ENCODE measurements at places on chromosomes 7 and 10. TPM values are rescaled to one million over a fixed set of nuclear protein-coding genes. Genes with fewer than 3 reads are reported as not detected.
A peak's percentile ranks its signal among the peaks of the same experiment; 100 is the strongest.

- DNase-seq, result no peak
- H3K4me3 ChIP-seq, result no peak overlapping the region
- no peaks in the 10 kb centered on the region for H3K27me3 ChIP-seq
- H3K27ac ChIP-seq, result no peak overlapping the region
Observed at GRCh38 chr10:30691639-30692015, 62.1 kb upstream of the LYZL2 start.

- peak overlapping the region; percentile 89 for H3K27ac ChIP-seq
- H3K4me3 ChIP-seq, result no peak overlapping the region
- no peaks in the 10 kb centered on the region for H3K36me3 ChIP-seq
- H3K4me1 ChIP-seq, result peaks cover 5% of the 10 kb centered on the region
- DNase-seq, result peak; percentile 97
Observed at GRCh38 chr10:93445097-93445960, 36.8 kb downstream of the MYOF start.

- no peak overlapping the region for H3K27ac ChIP-seq
- no peaks in the 10 kb centered on the region for H3K4me1 ChIP-seq
- no peak for DNase-seq
Observed at GRCh38 chr10:50324046-50324445, 72.7 kb upstream of the ASAH2 start.

- no peaks in the 10 kb centered on the region for H3K4me1 ChIP-seq
- no peaks in the 10 kb centered on the region for H3K36me3 ChIP-seq
- H3K27me3 ChIP-seq, result no peaks in the 10 kb centered on the region
Observed at GRCh38 chr7:15236952-15237351, 324.9 kb downstream of the AGMO start.

DNA sequence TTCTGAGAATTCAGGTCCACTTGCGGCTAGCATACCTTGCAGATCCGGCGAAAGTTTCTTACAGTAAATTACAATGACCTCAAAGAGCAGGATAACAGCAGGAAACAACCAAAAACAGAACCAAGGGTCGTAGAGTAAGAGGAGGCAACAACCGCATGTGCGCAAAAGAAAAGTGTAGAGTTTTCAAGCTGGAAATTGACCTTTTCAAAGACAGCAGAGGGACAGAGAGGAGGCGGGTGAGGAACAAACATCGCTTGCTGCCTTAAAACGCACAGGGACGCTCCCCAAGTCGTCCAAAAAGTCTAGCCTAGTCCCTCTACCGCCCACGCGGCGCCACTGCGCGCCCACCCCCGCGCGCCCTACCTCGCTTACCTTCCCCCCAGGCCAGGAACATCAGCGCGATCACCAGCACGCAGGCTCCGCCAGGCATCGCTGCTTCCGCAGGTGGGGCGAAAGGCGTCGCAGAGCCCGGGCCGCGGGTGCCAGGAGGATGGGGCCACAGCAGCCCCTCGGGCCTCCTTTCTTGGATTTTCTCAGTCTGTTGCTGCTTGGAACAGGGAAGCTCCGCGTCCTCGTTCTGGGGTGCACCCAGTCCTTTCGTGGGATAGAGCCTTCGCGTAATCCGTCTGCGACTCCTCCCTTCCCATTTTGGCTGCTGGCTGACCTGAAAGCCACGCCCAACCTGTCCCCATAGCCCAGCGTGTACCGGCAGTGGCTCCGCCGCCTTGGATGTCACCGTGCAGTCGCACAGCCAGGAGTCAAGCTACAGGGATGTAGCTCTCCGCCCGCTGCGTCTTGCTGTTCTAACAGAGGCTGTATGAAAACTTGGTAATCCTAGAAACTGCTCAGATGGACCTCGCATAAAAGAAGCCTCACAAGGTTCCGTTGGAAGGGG, at the start of gene VWDE:
Gene VWDE, minus strand, starts transcription at position 579 of the 895 bp plus-strand sequence. Its CDS starts 149 bp downstream, at position 430.
- no peak within 1 kb of the TSS for H3K27ac ChIP-seq
- H3K4me1 ChIP-seq, result peaks cover 3% of the 10 kb centered on the region
- peak within 1 kb of the TSS; percentile 79 for H3K4me3 ChIP-seq
- H3K27me3 ChIP-seq, result peaks cover 5% of the 10 kb centered on the region

- H3K36me3 ChIP-seq, result no peaks in the 10 kb centered on the region
- no peaks in the 10 kb centered on the region for H3K27me3 ChIP-seq
- no peak overlapping the region for H3K4me3 ChIP-seq
- H3K4me1 ChIP-seq, result no peaks in the 10 kb centered on the region
- no peak overlapping the region for H3K27ac ChIP-seq
Observed at GRCh38 chr10:123463181-123463580, 203.0 kb upstream of the GPR26 start.

- H3K36me3 ChIP-seq, result no peaks in the 10 kb centered on the region
- no peaks in the 10 kb centered on the region for H3K27me3 ChIP-seq
- DNase-seq, result no peak
- H3K4me3 ChIP-seq, result no peak overlapping the region
Observed at GRCh38 chr10:61064356-61064755, 120.4 kb upstream of the RHOBTB1 start.

DNA sequence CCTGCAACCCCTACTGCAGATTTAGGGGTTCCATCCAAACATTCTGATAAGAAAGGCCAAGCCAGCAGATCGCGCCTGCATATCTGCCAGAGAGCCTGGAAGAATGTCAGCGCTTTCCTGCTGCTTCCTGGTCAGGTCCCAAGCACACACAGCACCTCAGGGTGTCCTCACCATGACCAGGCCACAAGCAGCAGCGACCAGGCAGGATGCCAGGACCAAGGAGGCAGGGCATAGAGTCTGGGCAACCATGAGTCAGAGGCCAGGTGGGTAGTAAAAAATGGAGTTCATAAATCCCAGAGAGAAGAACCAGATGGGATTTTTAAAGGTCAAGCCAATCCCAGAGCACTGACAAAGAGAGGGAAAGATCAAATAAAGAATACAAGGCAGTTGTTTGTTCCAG, 5.5 kb upstream of the FAM131B start:
- peaks cover 5% of the 10 kb centered on the region for H3K4me1 ChIP-seq
- DNase-seq, result no peak
- no peaks in the 10 kb centered on the region for H3K36me3 ChIP-seq
- H3K27me3 ChIP-seq, result peaks cover 11% of the 10 kb centered on the region
- no peak overlapping the region for H3K27ac ChIP-seq

- H3K27me3 ChIP-seq, result no peaks in the 10 kb centered on the region
- H3K4me3 ChIP-seq, result no peak overlapping the region
- H3K36me3 ChIP-seq, result peaks cover 11% of the 10 kb centered on the region
- peak; percentile 87 for DNase-seq
- peak overlapping the region; percentile 91 for H3K27ac ChIP-seq
Observed at GRCh38 chr10:71835671-71836595, 15.1 kb downstream of the PSAP start.

GRCh38 chr10:34272316-34272715, 542.8 kb downstream of the PARD3 start:
- H3K27ac ChIP-seq, result no peak overlapping the region
- H3K27me3 ChIP-seq, result no peaks in the 10 kb centered on the region
- no peak for DNase-seq
- no peak overlapping the region for H3K4me3 ChIP-seq
- no peaks in the 10 kb centered on the region for H3K4me1 ChIP-seq

GRCh38 chr10:75287697-75288096, 51.9 kb upstream of the COMTD1 start:
- H3K27ac ChIP-seq, result no peak overlapping the region
- no peaks in the 10 kb centered on the region for H3K36me3 ChIP-seq
- no peaks in the 10 kb centered on the region for H3K27me3 ChIP-seq
- peaks cover 8% of the 10 kb centered on the region for H3K4me1 ChIP-seq

- DNase-seq, result peak; percentile 49
- peaks cover 6% of the 10 kb centered on the region for H3K4me1 ChIP-seq
- no peak overlapping the region for H3K27ac ChIP-seq
- H3K36me3 ChIP-seq, result no peaks in the 10 kb centered on the region
- no peak overlapping the region for H3K4me3 ChIP-seq
Observed at GRCh38 chr7:74057216-74057925, 26.2 kb upstream of the LIMK1 start.

DNA sequence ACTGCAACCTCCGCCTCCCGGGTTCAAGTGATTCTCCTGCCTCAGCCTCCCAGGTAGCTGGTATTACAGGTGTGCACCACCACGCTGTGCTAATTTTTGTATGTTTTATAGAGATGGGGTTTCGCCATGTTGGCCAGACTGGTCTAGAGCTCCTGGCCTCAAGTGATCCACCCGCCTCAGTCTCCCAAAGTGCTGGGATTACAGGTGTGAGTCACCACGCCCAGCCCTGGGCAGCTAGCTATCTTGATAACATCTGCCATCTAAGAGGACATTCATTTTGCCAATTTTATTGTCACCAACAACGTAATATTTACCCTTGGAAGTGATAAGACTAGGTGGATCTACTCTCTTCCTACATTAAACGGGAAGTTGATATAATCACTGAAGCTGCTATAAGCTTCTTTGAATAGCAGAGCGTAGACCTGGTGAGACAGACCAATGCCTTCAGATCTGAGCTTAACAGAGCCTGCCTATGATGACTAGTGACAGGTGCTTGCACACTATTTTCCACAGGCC, 39.7 kb upstream of the SLC35B4 start:
- no peaks in the 10 kb centered on the region for H3K27me3 ChIP-seq
- no peak overlapping the region for H3K4me3 ChIP-seq
- no peak for DNase-seq
- peak overlapping the region; percentile 88 for H3K27ac ChIP-seq
- H3K36me3 ChIP-seq, result no peaks in the 10 kb centered on the region
- no peaks in the 10 kb centered on the region for H3K4me1 ChIP-seq

- no peak overlapping the region for H3K27ac ChIP-seq
- peak; percentile 47 for DNase-seq
- H3K4me3 ChIP-seq, result no peak overlapping the region
Observed at GRCh38 chr10:100829097-100829870, 83.5 kb upstream of the SLF2 start.

GRCh38 chr7:35823440-35823839, 22.6 kb downstream of the SEPTIN7 start:
- no peak overlapping the region for H3K4me3 ChIP-seq
- H3K4me1 ChIP-seq, result no peaks in the 10 kb centered on the region
- no peak overlapping the region for H3K27ac ChIP-seq
- no peaks in the 10 kb centered on the region for H3K36me3 ChIP-seq
- no peak for DNase-seq
- no peaks in the 10 kb centered on the region for H3K27me3 ChIP-seq

GRCh38 chr10:73406846-73407245, 7.0 kb downstream of the ANXA7 start:
- no peak overlapping the region for H3K27ac ChIP-seq
- H3K4me3 ChIP-seq, result no peak overlapping the region
- H3K27me3 ChIP-seq, result no peaks in the 10 kb centered on the region
- no peaks in the 10 kb centered on the region for H3K4me1 ChIP-seq

DNA sequence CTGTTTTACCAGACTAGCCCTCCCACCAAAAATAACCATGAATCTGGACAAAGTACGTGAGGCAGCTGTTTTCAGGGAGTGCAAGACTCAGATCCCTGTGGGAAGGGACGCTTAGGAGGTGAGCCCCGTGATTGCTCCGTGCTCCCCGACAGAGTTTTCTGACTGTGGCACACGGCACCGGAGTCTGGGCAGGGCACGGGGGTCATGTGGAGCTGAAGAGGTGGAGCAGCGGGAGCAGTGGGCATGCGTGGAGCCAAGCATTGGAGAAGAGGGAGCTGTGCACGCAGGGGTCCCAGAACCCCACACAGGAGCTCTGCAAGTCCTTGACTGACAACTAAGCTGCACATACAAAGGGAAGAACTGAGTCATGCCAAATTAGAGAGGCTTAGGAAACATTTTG, 11.1 kb upstream of the CAMK2B start:
- H3K27ac ChIP-seq, result no peak overlapping the region
- no peaks in the 10 kb centered on the region for H3K4me1 ChIP-seq
- no peak overlapping the region for H3K4me3 ChIP-seq
- no peaks in the 10 kb centered on the region for H3K27me3 ChIP-seq
- no peak for DNase-seq

DNA sequence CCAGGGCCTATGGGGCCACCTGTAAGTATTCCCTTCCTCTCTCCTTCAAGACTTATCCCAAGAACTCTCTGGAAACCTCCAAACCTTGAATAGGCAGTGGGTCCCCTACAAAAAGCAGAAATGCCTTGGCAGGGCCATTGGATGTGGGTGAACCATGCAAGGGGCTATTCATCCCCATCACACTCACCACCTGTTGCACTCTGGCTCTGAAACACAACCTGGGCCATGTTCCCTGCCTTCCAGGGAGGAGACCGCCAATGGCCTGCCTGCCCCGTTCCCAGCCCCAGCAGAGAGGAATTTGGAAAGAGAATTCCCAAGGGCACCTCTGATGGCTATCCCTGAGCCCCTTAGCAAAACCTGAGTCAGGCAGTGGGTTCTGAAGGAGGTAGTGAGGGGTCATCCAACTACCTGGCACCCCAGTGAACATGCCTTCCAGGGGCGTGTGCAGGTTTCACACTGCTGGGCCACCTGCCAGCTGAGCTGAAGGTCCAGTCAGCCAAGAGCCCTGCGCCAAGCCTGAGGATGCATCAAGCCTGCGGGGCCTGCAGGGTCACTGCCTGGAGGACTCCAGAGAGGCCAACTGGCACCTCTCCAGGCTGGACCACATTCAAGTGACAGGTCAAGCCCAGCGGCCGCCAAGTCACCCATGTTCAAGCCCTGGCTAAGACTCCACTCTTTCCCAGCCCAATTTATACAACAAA, 101.3 kb downstream of the COL13A1 start:
- no peaks in the 10 kb centered on the region for H3K27me3 ChIP-seq
- peaks cover 8% of the 10 kb centered on the region for H3K4me1 ChIP-seq
- no peak overlapping the region for H3K4me3 ChIP-seq
- no peaks in the 10 kb centered on the region for H3K36me3 ChIP-seq

DNA sequence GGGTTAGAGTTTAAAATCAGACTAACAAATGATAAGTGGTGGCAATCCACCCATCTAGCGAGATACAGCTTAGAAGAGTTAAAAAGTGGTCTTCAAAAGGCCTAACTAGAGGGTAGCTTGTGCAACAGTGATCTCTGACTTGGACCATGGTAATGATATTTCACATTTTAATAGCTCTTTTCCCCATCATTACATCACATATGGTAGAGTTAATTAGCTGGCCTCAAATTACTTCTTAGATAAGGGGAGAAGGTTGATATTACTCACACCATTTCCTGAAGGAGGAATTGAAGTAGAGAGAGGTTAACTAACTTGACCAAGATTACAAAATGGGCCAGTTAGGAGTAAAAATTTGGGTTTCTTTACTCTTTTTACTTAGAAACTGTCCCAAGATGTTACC, 223.6 kb downstream of the PHTF2 start:
- no peaks in the 10 kb centered on the region for H3K27me3 ChIP-seq
- H3K4me1 ChIP-seq, result peaks cover 11% of the 10 kb centered on the region
- H3K4me3 ChIP-seq, result no peak overlapping the region
- H3K36me3 ChIP-seq, result no peaks in the 10 kb centered on the region
- no peak for DNase-seq

The SFMBT2 gene
- 1.2 TPM for polyA plus RNA-seq

The TEX47 gene
- polyA plus RNA-seq, result not detected

The DLX5 gene
- polyA plus RNA-seq, result not detected

The C10orf120 gene
- not detected for polyA plus RNA-seq

The RINT1 gene
- 7.1 TPM for polyA plus RNA-seq

The AS3MT gene
- polyA plus RNA-seq, result 36.7 TPM

The ZNF33A gene
- 10.6 TPM for polyA plus RNA-seq

The CHAT gene
- polyA plus RNA-seq, result not detected

The CROT gene
- polyA plus RNA-seq, result 17.0 TPM

The FOXP2 gene
- 0.69 TPM for polyA plus RNA-seq

The PLAU gene
- polyA plus RNA-seq, result 82.5 TPM

The TSPAN33 gene
- polyA plus RNA-seq, result 316 TPM

The GIMAP4 gene
- polyA plus RNA-seq, result 28.9 TPM

The ANAPC16 gene
- 210 TPM for polyA plus RNA-seq

Data from kidney (tissue), 22 donors.